ENCODE measurements at places on chromosomes 6 and 20.
A peak's percentile ranks its signal among the peaks of the same experiment; 100 is the strongest.

- DNase-seq = peak; percentile 33
These were observed 9.0 kb upstream of the GRM4 start for GRCh38 chr6:34154668-34155447.

DNA sequence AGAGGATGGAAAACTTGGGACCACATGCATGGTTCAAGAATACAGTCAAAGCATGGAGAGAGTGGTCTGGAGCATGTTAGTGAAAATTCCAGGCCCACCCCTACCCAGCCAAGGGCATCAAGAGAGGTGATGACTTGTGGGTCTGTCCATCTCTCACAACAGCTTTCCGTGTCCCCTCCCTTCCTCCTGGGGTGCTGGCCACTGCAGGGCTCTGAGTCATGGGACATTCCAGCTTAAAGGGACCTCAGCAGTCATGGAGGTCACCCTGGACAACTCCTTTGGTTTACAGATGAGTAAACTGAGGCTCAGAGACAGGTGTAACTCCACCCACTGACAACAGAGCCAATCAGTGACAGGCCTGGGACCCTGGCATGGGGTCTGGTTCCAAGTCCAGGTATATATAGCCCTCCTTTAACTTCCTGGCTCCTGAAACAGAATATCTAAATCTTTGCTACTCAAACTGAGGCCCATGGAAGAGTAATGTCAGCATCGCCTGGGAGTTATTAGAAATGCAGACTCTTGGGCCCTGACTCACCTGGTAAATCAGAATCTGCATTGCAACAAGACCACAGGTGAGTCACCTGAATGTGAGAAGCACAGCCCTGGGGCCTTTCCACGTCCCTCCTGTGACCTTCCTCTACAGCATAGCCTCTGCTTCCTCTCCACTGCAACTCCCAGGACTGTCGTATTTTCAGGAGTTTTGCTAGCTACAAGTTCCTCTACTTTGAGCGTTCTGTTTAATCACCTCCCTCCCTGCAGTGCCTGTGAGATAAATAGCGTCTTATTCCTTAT lies 170.2 kb downstream of the ZDHHC14 start:
- DNase-seq = no peak

GRCh38 chr6:89024456-89024855 lies 56.1 kb upstream of the PNRC1 start:
- DNase-seq = no peak

GRCh38 chr6:19838442-19839236 lies 1.5 kb downstream of the ID4 start:
- DNase-seq = no peak

DNA sequence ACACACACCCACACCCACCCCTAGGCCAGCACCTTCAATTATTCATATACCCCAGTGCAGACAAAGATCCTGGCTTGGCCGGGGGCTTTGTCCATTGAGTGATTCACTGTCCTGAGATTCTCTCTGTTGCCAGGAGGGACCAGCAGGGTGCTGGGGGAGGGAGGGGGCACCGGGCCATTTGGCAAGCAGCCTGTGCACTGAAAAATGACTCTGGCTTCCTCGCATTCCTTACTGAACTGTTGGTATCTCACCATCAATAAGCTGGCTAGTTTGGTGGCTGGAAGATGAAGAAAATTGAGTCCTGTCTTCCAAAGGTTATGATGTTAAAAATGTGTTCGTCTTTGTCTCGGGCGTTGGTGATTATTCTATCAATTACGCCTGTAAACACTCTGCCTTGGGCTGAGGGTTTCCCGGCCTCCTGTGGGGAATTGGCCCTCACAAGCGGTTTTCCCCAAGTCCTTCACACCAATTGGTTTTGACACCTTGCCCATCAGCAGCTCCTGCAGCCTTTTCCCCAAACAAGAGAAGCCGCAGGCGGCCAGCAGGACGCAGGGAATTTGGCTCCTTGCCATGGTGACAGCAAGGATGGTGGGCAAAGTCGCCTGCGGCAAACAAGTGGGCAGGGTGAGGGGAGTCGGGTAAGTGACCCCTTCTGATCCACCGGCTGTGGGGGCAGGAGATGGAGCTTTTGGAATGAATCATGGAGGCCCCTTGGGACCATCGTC lies 4.9 kb downstream of the VSTM2L start:
- DNase-seq = no peak

DNA sequence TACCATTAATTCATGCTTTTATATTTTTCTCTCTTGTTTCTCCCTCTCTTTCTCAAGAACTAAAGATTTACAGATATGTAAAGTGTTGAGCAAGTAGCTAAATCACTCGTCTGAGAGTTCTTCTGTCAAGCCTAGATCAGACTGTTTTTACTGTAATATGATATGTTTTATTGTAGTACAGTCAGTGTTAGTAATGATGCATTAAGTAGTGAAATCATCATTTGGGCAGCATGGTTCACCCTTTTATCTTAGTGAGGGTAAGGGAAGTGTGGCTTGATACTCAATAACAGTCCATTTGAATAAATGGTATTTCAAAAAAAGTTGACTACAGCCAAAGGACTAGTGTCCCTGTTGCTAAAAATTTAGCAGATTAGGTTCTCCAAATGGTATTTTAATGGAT lies 9.2 kb downstream of the CYB5R4 start:
- no peak for DNase-seq

GRCh38 chr20:23059846-23060245 lies 10.4 kb upstream of the THBD start:
- DNase-seq = no peak

DNA sequence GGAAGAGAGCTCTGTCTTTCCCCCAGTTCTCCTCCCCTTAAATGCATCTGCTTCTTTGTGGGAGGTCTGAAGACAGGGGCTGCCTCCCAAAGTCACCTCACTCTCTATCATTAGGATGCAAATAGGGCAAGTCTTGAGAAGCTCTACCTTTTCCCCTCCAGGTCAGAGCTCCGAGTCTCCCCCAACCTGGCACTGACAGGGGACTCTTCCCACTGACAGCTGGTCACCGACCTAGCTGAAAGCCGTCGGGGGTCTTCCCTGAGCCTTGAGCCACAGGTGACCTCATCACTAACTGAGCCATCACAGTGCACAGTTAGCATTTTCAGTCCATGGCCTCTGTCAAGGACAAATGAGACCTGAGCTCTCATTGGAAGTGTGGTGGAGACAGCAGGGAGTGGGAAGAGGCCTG lies 386.7 kb downstream of the HACE1 start:
- DNase-seq = no peak

- DNase-seq = no peak
These were observed 1249.0 kb upstream of the CITED2 start for GRCh38 chr6:140623498-140623897.

- DNase-seq = no peak
These were observed 91.0 kb downstream of the TCP11 start for GRCh38 chr6:35049900-35050756.

- DNase-seq = no peak
These were observed 158.3 kb upstream of the OGFRL1 start for GRCh38 chr6:71130277-71130676.

GRCh38 chr6:82957171-82957867 lies 108.3 kb downstream of the UBE3D start:
- no peak for DNase-seq

DNA sequence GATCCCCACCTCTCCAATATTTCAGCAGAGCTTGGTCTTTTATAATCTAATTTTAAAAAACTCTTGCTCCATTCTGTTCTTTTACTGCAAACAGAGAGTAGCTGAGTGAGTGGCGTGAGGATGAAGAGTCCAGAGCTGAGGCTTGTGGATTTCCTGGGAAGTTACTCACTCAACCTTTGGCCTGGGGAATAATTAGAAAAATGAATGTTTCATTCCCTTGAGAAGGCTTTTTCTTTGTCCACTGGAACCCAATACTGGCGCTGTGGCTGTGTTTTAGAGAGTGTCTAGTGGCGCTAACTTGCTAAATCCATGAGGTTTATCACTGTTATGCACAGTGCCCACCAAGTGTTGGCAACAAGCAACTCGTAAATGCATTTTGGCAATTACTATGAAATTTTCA lies 251.5 kb downstream of the HIVEP2 start:
- no peak for DNase-seq

DNA sequence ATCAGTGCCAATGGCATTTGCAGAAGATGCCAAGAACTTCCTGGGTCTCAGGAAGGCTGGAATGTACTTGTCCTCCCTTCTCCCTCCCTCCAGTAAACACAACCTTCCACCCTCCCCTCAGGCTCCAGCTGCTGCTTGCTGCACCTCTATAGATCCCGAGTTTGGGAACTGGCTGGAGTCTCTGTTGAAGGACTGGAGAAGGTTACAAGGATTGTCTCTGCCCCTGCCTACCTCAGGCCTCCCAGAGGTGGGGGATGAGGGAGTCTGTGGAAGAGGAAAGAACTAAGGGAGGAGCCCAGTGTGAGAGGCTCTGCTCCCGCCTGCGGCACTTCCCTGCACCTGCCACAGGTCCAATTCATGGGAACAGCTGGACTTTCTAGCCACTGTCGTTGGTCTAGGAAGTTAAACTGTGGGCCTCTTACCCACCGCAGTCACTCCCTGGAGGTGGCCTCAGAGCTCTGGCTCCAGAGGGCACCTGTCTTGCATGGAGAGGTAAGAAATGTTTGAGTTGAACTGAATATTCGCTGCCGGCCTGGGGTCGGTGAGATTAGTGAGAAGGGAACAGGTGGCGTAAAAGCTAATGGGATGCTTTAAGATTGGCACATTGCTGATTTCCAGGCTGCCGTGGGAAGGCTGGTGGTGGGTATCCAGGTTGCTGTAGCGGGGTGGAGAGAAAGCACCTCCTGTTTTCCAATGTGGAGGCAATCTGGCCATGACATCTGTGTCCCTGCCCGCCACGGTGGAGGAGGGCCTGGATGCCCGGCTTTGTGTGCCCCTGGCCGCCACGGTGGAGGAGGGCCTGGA lies 54.3 kb downstream of the PPP1R14C start:
- DNase-seq = no peak

GRCh38 chr6:89148016-89148750 lies 2.3 kb downstream of the PM20D2 start:
- no peak for DNase-seq

GRCh38 chr20:50589548-50590347 lies 79.6 kb downstream of the PTPN1 start:
- no peak for DNase-seq

DNA sequence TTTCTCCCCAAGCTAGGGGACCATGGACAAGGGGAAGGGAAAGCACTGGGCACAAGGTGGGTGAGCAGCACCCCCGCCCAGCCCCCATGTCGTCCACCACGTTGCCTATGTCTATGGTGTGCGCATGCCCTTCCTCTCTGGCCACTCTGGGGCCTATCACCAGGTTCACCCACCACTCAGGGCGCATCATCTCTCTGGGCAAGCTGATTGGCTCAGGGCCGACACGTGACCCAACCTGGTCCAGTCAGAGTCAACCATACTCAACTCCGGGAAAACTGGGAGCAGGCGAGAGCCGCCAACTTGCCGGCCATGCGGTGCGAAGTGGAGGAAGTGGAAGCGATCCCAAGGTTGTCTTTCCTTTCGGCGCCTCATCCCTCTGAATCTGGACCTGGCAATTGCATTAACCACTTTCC lies 25.9 kb downstream of the ACSS1 start:
- no peak for DNase-seq

DNA sequence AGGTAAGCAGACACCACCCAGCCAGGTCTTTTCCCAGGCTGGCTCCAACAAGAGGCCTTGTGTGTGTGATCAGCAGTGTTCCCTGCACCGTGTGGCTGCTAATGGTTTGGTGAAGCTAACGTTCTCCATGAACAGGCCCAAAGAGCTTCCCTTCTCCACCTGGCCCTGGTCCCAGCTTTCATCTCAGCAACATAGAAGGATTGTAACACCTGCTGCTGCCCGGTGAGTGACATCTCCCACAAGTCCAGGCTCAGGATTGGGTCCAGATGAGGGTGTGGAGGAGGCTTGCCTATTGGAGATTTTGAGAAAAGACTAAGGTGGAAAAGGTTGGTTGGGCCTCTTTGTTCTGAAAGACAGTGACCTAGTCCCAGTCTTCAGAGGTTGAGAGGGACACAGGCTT lies 89.6 kb downstream of the TMEM242 start:
- DNase-seq = no peak

GRCh38 chr6:40482532-40482931 lies 104.6 kb downstream of the LRFN2 start:
- no peak for DNase-seq

GRCh38 chr6:39947611-39948068 lies 13.4 kb upstream of the MOCS1 start:
- DNase-seq = no peak

DNA sequence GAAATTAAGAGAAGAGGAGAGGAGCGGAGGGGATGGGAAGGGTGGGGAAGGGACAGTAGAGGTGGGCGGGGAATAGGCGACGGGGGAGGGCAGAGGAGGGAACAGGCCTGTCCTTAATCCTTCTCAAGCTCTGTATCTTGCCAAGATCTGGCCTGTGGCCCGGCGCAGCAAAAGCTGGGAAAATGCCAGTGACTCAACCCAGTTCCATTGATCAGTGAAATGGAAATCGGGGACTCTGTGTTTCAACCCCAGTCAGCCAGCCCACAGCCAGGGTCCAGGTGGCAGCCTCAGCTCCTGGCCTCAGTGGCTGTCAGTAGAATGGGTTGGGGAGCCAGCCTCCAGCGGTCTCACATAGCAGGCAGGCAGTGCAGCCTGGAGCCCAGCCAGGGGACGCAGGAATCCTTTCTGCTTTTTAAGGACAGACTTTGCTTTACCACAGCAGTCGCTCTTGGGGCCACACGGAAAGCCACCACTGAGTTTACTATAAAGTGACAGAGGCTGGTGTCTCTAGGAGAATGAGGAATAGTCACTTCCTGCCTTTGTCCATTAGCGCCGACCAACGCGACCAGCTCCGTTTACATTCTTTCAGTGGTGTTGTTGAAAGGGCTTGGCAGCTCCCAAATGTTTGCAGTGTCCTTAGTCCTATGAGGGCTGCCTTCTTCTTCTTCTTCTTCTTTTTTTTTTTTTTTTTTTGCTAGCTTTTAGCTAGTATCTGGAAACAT lies 128.0 kb downstream of the RIN2 start:
- DNase-seq = no peak
